ENCODE measurements at places on chromosomes 6 and 20.
A peak's percentile ranks its signal among the peaks of the same experiment; 100 is the strongest.

GRCh38 chr6:123415844-123416468 is 220.8 kb downstream of the TRDN start:
- no peak for DNase-seq

- no peak for DNase-seq
Measured at GRCh38 chr6:135557582-135557981, 60.0 kb upstream of the AHI1 start.

- no peak for DNase-seq
Measured at GRCh38 chr20:62917720-62918119, 8.6 kb downstream of the DIDO1 start.

- peak; percentile 95 for DNase-seq
Measured at GRCh38 chr20:48463916-48464315, 363.9 kb downstream of the PREX1 start.

- DNase-seq = no peak
Measured at GRCh38 chr6:161108916-161109315, 117.3 kb downstream of the MAP3K4 start.

- DNase-seq = no peak
Measured at GRCh38 chr6:39090036-39090435, 24.9 kb downstream of the SAYSD1 start.

DNA sequence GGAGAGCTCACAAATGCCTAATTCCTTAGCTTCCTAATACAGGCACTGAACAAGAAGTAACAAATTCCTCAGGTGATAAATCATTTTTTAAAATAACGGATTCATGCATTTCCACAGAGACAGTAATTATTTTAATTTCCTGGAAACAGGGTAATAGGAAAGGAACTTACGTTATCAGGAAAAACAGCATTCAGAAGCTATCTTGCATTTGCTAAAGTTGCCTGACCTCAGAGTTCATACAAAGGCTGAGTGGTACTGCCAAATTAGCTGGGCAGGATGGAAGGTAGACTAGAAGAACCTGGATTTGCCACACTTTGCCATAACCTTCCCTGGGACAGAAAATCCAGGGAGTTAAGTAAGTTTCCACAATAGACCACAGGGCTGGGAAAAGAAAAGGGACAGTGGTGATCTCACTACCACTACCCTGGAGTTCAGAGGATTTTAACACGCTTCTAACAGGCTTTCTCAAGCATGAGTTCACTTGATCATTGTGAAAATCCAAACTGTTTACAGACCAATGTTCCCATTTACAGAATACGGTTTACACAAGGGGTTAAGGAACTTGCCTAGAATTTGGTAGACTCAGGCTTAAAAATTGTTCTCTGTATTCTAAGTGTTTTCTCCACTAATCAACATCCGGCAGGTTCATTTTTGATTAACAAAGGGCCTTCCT is 57.0 kb downstream of the KIF13A start:
- DNase-seq = no peak

- DNase-seq = no peak
Measured at GRCh38 chr6:154485815-154486214, 24.7 kb downstream of the CNKSR3 start.

GRCh38 chr6:10413850-10414738 is 780 bp downstream of the TFAP2A start:
- DNase-seq = no peak

- no peak for DNase-seq
Measured at GRCh38 chr20:62650551-62651284, 8.4 kb downstream of the SLCO4A1 start.

DNA sequence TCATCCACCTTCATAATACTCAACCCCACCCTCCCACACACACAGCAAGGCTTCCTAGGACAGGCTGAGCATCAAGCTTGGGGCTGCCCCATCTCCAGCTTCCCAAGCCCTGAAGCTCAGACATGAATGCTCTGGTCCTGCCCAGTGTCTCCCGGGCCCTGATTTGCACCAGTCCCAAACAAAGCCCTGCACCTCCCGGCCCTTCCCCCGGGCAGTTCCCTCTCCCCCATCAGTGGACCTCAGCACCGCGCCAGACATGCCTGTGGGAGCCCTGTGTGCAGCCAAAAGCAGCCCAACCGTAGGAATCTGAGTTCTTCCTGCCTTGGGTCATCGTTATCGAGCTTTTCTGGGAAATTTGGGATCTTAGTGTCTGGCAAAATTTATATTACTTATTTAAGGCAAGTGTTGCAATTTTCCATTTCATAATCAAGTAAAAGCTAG is 63.5 kb downstream of the THBS2 start:
- DNase-seq = peak; percentile 93

DNA sequence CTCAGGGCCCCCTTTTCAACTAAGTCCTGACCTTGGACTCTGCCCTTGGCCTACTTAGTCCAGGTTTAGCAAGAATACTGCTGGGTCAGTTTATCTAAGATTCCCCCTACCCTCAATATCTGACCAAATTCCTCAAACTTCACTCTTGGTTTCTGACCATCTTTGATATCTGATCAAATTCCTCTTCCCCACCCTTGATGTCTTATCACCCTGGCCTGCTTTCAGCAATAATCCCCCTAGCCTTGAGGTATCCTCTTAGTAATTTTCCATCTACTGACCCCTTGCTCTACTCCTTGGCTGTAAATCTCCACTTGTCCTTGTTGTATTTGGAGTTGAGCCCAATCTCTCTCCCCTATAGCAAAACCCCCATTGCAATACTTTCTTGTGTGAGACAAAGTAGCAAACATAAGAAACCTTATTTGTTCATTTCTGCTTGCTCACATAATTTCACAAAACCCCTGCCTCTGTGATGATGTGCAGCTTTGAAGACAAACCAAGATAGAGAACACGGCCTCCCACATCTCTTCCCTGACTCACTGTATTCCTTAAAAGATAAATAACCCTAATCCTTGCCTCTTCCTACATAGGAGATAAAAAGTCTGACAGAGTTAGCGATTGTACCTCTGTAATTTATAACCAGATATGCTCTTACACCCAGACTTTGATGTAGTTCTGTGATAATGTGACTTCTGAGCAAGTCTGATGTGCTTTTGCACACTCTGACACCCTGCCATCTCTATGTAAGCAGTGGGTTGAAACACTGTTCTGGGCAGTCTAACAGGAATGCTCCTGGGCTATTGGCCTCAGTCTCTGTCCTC is 13.8 kb upstream of the IYD start:
- DNase-seq = no peak

DNA sequence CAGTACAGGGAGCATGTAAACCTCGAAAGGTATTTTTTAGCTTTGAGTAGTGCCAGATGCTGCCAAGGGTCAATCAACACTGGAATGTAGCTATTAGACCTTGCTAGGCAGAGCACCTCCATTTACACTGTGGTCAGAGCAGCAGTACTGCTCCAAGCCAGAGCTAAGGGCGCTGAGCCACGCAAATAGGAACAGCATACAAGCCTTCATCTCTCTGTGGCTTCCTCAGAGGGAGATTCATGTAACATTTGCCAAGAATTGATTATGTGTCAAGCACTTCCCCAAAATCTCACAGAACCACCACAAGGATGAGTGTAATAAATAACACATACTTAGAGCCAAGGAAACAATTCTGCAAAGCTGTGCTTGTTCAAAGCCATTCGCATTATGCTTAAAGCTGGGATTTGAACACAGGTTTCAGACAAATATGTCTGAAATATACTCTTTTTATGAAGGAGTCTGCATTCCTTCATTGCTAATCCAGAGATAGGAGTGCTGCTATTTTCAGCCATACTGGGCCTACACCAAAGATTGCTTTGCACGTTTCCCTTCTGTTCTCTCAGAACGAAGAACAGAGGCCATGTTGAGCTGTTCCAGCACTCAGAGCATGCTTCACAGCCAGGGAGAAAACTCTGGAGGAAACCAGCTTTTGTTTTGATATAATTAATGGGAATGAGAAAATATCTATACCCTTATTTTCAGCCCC is 97.7 kb downstream of the SLC16A10 start:
- no peak for DNase-seq

DNA sequence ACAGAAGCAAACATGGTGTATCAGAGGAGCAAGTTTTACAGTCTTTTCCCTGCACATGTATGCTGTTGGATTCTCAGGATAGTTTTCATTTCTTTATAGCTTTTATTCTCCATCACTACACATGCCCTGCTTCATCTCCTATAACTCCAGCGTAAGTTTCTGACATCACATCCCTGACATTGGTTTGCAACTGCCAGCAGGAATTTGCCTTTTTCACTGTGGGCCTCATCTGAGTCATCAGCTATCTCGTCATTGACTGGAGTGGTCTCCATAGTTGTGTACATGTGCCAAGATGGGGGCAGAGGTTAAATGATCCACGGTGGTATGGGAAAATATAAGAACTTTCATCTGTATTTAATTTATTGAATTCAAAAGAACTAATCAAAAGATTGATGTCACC is 96.7 kb downstream of the SLX4IP start:
- DNase-seq = no peak

- no peak for DNase-seq
Measured at GRCh38 chr20:51574248-51575033, 31.9 kb upstream of the NFATC2 start.

- no peak for DNase-seq
Measured at GRCh38 chr20:53220482-53221307, 248.5 kb downstream of the TSHZ2 start.

- no peak for DNase-seq
Measured at GRCh38 chr20:58433759-58434158, 44.7 kb downstream of the VAPB start.

DNA sequence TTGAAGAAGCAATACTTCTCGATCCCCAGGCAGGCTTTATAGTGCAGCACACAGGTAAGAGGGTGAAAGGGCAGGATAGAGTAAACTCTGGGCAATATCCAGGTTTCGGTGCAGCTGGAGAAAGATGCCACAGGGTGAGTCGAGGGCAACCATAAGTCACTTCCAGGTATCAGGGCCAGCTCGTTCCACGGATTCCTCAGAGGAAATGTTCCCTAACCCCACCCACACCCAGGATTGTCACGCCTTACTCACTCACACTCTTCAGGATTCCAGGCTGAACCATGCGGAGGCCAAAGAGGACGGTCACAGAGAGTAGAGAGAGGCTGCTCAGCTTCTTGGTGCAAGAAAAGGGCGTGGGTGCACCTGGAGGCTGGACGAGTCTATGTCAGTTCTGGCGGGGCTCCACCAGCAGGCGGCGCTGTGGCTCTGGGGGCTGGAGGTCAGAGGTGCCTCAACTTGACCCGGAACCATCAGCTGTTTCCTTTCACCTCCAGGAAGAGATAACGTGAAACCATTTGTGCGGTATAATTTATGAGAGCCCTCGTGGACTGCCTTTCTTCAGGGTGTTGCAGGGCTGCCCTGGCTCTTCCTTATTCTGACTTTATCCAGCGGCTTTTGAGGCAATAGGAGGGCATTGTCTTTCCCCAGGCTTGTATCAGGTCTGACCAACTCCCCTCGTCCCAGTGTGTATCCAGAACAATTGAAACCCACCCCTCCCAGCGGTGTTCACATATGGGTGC is 14.5 kb upstream of the WFDC12 start:
- no peak for DNase-seq

DNA sequence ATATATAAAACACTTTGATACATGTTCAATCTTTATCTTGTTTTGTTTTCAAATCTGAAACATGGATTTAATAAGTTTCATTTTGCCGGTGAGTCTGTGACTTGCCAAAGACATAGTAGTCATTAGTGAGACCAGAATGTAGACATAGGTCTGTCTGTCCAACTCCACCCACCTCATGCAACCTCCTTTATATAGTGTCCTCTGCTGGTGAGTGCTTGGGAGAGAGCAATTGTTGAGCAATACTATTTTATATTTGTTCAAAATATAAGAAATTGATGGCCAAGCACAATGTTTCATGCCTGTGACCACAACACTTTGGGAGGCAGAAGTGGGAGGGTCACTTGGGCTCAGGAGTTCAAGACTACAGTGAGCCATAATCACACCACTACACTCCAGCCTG is 10.8 kb upstream of the LY86 start:
- DNase-seq = no peak

- no peak for DNase-seq
Measured at GRCh38 chr6:37717836-37718251, 20.2 kb upstream of the MDGA1 start.

GRCh38 chr6:146402476-146402875 is 141.2 kb upstream of the RAB32 start:
- DNase-seq = no peak

- no peak for DNase-seq
Measured at GRCh38 chr20:36098364-36098763, 56.2 kb upstream of the EPB41L1 start.

DNA sequence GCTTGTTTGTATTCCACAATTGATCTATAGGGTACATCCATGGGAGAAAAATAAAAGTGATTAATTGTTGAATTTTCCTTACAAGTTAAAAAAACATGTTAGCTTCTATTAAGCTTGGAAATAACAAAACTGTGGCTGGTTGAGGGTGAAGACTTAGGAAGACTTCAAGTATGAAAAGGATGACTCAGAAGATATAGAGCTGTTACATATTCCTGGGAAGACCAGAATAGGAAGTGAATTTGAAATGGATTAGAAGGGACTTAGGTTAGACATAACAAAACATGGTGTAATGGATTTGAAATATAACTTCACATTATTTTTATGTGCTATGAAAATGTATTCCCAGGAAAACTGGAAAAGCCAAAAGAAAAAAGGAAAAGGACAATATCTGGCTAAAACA is 732.2 kb downstream of the HDGFL1 start:
- DNase-seq = no peak

DNA sequence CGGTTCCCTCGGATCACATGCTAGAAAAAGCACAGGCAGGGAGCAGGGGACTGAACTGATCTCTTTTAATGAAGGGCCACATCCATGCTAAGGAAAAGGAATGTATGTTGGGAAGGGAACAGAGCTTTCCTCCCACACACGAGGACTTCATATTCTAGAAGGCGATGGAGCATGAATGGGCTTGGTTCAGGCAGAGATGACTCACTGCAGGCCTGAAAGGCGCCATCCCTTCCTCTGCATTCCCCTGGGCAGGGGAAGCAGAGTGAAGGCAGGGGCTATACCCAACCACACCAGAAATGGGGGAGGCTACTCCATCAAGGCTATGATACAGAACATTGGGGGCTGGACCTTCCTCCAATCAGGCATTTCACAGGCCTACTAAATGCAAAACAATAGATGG is 30.6 kb downstream of the ELMO2 start:
- DNase-seq = no peak

GRCh38 chr6:116190550-116190949 is 63.3 kb downstream of the TSPYL4 start:
- DNase-seq = no peak

DNA sequence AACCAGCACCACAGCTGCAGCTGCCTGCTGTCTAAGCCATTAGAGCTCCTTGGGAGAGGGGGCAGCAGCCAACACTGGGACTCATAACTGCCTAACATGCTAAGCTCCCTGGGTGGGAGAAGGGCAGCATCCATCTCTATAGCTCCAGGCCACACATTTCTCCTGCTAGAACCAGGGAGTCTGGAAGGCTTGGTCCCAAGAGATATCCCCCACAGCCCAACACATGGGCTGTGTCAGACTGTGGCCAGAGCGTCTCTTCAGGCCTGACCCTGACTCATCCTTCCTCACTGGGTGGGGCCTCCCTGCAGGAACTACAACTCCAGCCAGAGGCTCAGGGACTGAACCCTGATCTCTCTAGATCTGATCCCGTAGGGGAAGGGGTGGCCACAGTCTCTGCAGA is 411.1 kb downstream of the HDGFL1 start:
- DNase-seq = no peak

All from vagina (tissue), 2 donors.